Activated T-helper 2 cell treated with anti-CD3 and anti-CD28 coated beads, Interferon-gamma antibody, Interleukin-2, Interleukin-4, amounts not matched to agents 10 μg/mL and 5 μg/mL and 100 μg/mL, durations not matched to agents 14 hours and 24 hours and 36 hours (primary cell): ENCODE measurements at places on chromosomes 7 and 10.

GRCh38 chr10:132100556-132101349 is 35.0 kb downstream of the JAKMIP3 start:
- peaks cover 7% of the 10 kb centered on the region for H3K4me1 ChIP-seq
- H3K36me3 ChIP-seq: no peaks in the 10 kb centered on the region
- H3K27ac ChIP-seq: no peak overlapping the region
- H3K4me3 ChIP-seq: no peak overlapping the region
- H3K27me3 ChIP-seq: peaks cover 10% of the 10 kb centered on the region

DNA sequence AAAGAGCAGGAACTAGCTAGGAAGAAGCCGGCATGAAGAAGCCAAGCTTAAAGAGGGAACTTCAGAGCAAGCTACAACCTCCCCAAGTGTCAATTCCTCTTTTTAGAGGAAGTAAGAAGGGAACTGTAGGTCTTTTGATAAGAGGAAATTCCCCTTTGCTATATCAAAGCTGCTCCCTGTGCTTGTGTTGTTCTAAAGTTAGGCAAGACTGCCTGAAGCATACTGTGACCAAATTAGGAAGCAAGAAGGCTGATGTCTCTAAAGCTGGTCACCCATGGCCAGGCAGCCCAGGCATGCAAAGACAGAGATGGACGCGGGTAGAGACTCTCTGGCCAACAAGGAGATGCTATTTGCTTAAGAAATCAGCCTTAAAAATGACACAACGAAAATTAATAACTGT is 87.9 kb downstream of the RNF216 start:
- H3K4me1 ChIP-seq: peaks cover 84% of the 10 kb centered on the region
- H3K36me3 ChIP-seq: peaks cover 43% of the 10 kb centered on the region
- H3K4me3 ChIP-seq: peak overlapping the region; percentile 81
- DNase-seq: no peak
- no peaks in the 10 kb centered on the region for H3K27me3 ChIP-seq

GRCh38 chr10:114157912-114158311 is 16.1 kb downstream of the CCDC186 start:
- H3K27me3 ChIP-seq: no peaks in the 10 kb centered on the region
- H3K4me3 ChIP-seq: no peak overlapping the region
- peaks cover 6% of the 10 kb centered on the region for H3K4me1 ChIP-seq
- no peak overlapping the region for H3K27ac ChIP-seq
- DNase-seq: no peak

GRCh38 chr10:107031931-107032699 is 132.4 kb downstream of the SORCS1 start:
- H3K27ac ChIP-seq: no peak overlapping the region
- no peaks in the 10 kb centered on the region for H3K4me1 ChIP-seq
- no peak overlapping the region for H3K4me3 ChIP-seq
- no peaks in the 10 kb centered on the region for H3K36me3 ChIP-seq
- H3K27me3 ChIP-seq: no peaks in the 10 kb centered on the region
- DNase-seq: no peak

GRCh38 chr7:32948202-32948601 is 9.0 kb upstream of the FKBP9 start:
- peaks cover 7% of the 10 kb centered on the region for H3K27me3 ChIP-seq
- no peaks in the 10 kb centered on the region for H3K4me1 ChIP-seq

DNA sequence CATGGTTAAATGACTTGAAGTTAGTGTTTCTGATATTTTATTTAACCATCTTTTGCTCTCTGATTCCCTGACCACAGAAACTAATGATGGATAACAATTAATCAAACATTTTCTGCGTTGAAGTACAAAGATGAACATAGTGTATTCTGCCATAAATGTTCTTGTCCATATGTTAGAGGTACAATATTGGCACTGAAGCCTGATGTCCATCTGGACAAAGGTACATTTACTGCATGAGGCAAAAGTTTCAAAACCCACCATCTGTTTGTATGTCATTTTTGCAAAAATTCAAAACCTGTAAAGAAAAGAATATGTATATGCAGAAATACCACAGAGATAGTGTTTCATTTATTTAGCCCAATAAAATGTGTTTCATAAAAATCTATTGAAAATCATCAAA is 861.5 kb downstream of the ANKRD7 start:
- H3K36me3 ChIP-seq: no peaks in the 10 kb centered on the region
- H3K4me3 ChIP-seq: no peak overlapping the region
- no peak overlapping the region for H3K27ac ChIP-seq
- H3K27me3 ChIP-seq: no peaks in the 10 kb centered on the region
- no peaks in the 10 kb centered on the region for H3K4me1 ChIP-seq

- no peaks in the 10 kb centered on the region for H3K36me3 ChIP-seq
- no peak overlapping the region for H3K27ac ChIP-seq
Measured at GRCh38 chr10:20891338-20891714, 5.8 kb downstream of the NEBL start.
